ENCODE measurements at places on chromosomes 7 and 10.

GRCh38 chr7:123624527-123625183 is 23.0 kb downstream of the ASB15 start:
- DNase-seq, result peak; percentile 14

GRCh38 chr10:13000431-13000830 is 1.1 kb downstream of the CCDC3 start:
- DNase-seq, result no peak

GRCh38 chr7:37999673-38000072 is 79.2 kb downstream of the EPDR1 start:
- no peak for DNase-seq

DNA sequence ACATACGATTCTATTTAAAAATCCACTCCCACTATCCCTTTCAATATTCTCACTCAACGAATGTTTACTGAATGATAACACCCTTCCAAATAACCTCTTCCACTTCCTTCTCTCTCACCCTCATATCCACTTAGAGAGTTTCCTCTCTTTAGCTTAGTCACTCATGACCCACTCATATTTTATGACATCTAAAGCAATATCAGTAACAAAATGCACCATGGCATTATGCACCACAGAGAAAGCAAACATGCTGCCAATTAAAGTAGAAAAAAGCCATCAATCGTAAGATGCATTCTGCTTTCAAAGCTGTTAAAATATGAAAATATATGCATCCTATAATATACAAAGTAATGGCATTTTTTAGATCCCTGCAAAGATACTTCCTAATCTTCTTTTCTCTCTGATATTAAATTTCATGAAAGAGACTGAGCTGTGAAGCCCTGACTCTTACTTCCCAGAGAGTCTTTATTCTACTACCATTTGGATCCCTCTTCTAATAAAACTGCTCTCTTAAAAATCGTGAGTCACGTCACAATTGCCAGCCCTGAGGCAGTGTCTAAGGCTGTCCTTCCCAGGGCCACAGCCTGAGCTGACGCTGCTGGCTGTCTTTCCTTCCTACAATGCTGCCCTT is 283.0 kb upstream of the KLF6 start:
- DNase-seq, result no peak

- DNase-seq, result no peak
Observed at GRCh38 chr10:2202401-2202800, 465.1 kb upstream of the ADARB2 start.
